ENCODE measurements at places on chromosomes 7 and 10. TPM values are rescaled to one million over a fixed set of nuclear protein-coding genes. Genes with fewer than 3 reads are reported as not detected.

DNA sequence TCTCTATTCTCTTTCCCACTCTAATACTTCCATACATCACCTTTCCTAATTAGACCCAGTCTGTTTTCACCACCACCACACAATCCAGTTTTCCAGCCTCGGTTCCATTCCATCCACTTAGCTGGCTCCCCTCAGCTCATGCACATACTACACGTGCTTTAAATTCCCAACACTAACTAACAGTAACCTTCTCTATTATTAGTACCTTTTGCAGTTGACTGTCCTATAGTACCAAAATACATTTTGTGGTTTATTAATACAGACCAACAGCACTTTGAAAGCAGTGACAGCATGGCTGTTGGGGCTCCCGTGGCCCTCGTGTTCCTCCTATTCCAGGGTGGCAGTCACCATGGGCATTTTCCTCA is 64.9 kb downstream of the LARP4B start:
- no peak for DNase-seq

DNA sequence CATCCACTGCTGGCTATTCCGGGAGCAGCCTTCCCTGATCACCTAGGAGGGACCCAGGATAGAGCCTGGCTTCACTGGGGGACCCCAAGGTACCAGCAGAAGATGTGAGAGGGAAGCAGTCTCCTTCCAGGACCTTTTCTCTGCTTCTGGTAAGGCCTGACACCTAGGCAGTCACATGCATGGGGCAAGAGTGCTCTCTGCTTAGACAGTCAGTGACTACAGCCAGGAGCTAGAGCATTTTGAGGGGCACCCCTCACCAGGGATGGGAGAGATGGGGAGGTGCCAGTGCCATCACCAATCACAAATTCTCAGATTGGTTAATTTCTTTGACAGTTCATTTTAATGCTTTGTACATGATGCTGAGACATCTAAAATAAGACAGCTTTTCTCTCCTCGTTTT is 13.9 kb upstream of the ADO start:
- no peak for DNase-seq

The R3HCC1L gene
- 13.7 TPM for total RNA-seq

The ASIC3 gene
- 2.6 TPM for total RNA-seq

DNA sequence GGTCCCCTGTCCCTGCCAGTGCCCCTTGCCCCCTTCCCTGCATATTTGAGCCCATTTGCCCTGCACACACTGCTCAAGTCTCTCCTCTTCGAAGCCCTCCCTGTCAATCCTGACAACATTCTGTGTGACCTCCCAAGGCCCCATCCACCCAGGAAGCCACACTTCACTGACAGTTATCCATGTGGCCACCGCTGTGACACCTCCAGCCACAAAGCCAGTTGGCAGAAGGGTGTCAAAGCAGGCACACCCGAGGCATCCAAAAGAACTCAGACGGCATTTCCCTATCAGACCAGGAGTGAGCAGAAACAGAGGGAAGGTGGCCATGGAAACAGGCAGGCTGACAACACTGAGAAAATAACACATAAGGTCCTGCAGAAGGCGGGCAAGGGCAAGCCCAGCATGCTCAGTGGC is 4.6 kb downstream of the POLM start:
- no peak for DNase-seq

- no peak for DNase-seq
These were observed 222.9 kb downstream of the GLRX3 start for GRCh38 chr10:130358981-130359650.

The ASB10 gene
- not detected for total RNA-seq

DNA sequence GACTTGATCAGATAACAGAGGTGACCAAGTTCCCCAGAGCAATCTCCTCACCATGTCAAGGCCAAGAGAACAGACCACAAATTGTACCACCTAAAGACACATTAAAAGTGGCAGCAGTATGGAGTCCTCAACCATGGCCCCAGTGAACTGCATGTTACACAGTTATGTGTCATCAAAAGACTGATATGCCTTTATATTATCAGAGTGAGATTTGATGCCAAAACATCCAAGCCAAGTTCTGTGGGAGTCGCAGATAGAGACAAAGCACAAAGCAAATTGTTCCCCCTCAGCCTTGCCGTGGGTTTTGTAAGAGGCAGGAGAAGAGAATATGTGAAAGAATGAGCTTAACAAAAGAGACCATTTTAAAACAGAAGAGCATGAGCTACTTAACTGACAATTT is 39.2 kb upstream of the TES start:
- no peak for DNase-seq

- no peak for DNase-seq
These were observed 154.2 kb downstream of the EBF3 start for GRCh38 chr10:129809841-129810240.

Measured in upper lobe of right lung (tissue), 1 donor.